A673 (cell line): ENCODE measurements at places on chromosomes 2 and 18. TPM values are rescaled to one million over a fixed set of nuclear protein-coding genes. Genes with fewer than 3 reads are reported as not detected.

- no peak for DNase-seq
Measured at GRCh38 chr18:61474918-61475317, 141.7 kb downstream of the CDH20 start.

GRCh38 chr2:165895974-165896373 is 57.6 kb downstream of the TTC21B start:
- DNase-seq: no peak

DNA sequence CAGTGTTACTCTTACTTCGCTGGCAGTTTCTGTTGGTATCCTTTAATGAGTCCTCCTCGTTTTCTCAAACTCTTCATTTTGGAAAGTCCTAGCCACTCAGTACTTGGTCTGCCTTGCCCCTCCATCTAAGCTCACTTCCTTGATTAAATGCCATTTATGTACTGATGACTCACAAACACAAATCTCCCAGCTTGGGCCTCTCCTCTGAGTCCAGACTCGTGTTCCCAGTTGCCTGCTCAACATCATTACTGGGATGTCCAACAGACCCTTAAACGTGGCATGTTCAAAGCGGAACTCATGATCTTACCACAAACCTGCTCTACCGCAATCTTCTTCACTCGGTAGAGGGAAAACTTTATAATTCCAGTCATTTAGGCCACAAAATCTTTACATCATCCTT is 13.8 kb upstream of the CCDC68 start:
- no peak for DNase-seq

- no peak for DNase-seq
Measured at GRCh38 chr2:84732897-84733778, 147.7 kb downstream of the TRABD2A start.

GRCh38 chr2:227826019-227826521 is 12.4 kb downstream of the CCL20 start:
- no peak for DNase-seq

DNA sequence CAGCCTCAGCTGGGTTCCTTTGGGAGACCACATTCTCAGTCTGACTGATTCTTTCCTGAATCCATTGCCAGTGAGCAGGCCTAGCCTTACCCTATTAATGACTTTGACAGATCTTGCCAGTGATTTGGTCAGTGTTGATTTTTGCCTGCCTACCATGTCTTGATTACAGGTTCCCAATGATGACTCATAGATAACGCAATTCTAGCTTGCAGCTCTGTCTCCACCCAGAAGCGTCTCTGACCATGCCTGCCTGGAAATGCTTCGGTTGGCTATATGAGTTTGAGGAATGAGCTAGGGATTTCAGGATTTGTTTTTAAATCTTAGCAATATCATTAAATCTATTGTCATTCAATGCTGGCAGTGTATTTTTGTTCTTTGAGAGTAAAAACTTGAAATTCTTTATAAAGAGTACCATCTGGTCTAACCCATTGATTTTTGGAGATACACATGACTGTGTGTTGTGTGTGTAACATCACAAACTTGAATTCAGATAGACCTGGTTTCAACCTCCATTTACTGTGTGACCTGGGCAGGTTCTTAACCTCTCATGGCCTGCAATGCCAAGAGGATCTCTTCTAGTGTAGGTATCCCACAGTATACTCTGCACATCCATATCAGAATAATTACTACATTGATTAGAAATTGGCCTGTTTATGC is 57.0 kb downstream of the CCDC150 start:
- DNase-seq: peak; percentile 7

- DNase-seq: no peak
Measured at GRCh38 chr2:18265614-18266586, 294.6 kb downstream of the RDH14 start.

DNA sequence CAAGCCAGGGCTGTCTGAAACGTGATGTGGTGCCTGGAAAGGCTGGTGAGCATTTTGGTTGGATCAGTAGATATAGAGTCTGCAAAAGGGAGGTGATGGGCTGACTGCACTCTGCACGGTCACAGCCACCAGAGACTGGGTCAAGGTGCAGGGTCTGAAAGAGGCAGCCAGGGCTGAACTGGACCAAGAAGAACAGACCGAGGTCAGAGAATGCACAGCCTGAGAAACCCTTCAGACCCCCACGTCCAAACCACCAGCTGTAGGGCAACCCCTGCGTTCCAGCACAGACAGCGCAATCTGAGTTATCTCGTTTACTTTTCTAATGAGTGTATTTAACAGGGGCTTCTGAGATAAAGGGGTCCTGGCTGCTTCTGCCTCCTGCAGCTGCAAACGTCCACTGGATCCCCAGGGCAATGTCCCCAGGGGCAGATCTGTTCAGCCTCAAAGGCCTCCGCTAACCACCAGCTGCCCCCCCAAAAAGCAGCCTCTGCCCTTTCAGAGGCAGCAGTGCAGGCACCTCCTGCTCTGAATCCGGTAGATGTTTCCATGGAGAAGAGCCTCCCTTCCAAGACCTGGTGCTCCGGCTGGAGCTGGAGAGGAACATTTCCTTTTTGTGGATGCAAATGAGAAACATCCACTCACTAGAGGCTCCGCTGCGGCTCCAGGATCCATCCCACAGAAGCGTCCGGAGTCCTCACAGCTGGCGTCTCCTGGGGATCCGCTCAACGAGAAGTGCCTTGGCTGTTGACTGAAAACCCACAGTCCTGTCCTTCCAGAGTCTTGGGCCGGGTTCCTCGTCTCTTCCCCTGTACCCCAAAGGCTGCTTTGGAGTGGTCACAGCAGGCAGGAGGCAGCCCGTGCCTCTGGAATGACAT is 970 bp upstream of the KCNG2 start:
- DNase-seq: peak; percentile 21

- DNase-seq: no peak
Measured at GRCh38 chr18:73023975-73024374, 156.2 kb upstream of the NETO1 start.

The ONECUT2 gene
- total RNA-seq: 0.66 and 1.2 TPM in 2 replicates

- no peak for DNase-seq
Measured at GRCh38 chr2:60974652-60975051, 42.9 kb upstream of the PEX13 start.

DNA sequence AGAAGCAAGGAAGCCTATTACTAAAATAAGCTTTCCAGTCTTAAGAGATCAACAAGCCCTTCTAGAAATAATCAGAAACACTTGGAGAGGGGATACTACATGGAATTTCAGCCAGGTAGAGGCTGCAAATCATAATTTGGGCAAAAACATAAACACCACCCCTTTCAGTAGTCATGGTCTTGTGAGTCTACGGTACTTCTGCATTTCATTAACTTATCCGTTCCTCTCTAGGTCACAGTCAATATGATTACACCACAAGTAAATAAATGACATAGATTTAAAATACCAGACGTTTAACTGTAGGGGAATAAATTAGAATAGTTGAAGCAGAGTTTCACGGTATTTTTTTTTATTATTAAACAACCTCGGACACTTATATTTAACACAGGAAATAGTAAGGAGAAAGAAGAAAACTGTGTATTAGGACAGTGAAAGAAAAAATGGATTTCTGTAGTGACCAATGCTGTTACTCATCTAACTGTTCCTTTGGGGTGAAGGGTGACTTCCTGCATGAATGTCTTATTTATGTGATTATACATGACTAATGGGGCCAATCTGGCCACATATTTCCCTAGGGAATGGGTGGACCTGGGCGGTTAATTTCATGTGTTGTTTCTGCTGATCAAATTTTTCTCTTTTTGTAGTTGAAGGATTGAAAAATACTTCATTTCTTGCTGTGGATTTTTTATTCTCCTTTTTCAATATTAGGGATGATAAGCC is 456.6 kb upstream of the UBE2E3 start:
- no peak for DNase-seq

- no peak for DNase-seq
Measured at GRCh38 chr2:205957452-205958154, 128.4 kb downstream of the INO80D start.

DNA sequence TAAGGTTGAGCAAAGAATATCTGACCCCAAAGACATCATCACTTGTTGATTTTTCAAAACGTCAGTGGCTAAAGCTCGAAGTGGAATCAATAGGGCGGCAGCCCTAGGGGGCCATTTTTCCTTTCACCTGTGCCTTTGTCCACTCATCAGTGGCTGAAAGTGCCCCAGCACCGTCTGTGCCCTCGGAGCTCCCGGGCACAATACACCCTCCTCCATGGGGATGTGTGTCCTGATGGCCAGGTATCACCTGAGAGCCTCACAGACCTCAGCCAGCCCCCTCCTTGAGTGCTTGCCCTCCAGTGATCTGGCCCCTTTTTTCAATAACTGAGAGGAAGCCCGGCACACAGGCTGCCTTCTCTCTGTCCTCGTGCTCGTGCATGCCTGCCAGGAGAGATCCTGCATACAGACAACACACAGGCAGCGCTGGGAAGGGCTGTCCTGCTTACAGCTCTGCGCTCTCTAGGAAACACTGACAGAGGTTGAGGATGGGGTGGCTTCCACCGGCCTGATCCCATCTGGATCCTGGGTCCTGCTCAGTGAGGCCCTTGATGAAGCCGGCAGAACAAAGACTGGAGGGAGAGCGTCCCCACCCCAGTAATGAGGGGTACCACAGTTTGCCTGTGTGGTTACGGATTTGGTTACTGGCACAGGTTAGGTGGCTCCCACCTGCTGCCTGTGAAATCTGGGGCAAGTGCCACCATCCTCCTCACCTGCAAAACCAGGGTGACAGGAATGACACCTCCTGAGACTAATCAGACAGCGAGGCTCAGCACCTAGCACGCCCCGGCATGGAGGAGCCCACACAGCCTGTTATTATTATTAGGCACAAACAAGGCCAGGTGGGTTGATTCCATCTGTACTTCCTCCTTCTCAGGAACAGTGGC is 197.5 kb upstream of the RAB6C start:
- DNase-seq: no peak
